Left lobe of liver (tissue), 2 donors: ENCODE measurements at places on chromosomes 7 and 10. TPM values are rescaled to one million over a fixed set of nuclear protein-coding genes. Genes with fewer than 3 reads are reported as not detected.

The ZNF479 gene
- total RNA-seq: not detected

The MARVELD1 gene
- total RNA-seq: 2.0 TPM

The ADCYAP1R1 gene
- 0.65 TPM for total RNA-seq

The PPIF gene
- total RNA-seq: 93.4 TPM

The SLC39A12 gene
- total RNA-seq: 0.08 TPM

The LIPK gene
- total RNA-seq: not detected

The KMT2C gene
- total RNA-seq: 34.5 TPM

The ZNF853 gene
- 0.10 TPM for total RNA-seq

- DNase-seq: no peak
These were observed 38.2 kb downstream of the STK32C start for GRCh38 chr10:132269266-132270230.

GRCh38 chr7:123682690-123683089, 27.0 kb downstream of the LMOD2 start:
- DNase-seq: no peak

DNA sequence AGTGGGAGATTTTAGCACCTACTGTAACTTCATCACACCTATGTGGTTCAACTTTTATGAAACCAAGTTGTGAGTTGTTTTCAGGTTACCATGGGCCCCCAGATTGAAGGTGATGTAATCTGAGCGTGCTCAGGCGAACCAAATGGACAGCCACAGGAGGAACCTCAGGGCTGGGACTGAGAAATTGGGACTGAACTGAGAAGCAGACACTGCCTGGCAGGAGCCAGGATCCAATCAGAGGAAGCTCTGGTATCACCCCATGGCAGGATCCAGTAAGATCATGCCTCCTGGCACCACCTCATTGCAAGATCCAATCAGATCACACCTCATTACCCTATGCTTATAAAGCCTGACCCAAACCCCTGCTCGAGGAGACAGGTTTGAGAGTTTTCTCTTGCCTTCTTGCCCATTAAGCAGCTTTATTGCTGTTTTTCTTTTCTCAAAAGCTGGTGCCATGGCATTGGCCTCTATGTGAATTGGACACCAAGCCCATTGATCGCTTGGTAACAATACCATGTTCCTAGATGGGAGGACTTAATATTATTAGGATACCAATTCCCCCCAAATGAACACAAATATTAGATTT, 43.2 kb upstream of the GDF10 start:
- DNase-seq: no peak

GRCh38 chr7:79820387-79820786, 314.2 kb upstream of the GNAI1 start:
- no peak for DNase-seq

DNA sequence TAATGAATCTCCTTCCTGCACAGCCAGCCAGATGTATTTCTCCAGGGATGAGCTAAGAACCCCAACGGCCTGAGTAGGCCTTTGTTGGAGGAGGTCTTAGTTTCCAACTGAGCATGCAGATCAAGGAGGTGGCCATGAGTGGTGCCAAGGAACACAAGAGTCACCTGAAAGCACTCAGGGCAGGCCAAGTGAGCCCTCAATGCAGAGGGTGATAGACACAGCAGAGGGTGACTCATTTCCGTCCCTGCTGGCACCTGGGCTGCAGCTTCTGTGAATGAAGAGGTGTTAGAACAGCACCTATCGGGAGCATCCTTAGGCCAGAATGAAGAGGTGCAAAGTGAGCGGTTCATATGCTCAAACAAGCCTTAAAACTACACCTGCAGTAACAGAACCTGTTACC, 211.8 kb downstream of the FRMD4A start:
- DNase-seq: no peak

DNA sequence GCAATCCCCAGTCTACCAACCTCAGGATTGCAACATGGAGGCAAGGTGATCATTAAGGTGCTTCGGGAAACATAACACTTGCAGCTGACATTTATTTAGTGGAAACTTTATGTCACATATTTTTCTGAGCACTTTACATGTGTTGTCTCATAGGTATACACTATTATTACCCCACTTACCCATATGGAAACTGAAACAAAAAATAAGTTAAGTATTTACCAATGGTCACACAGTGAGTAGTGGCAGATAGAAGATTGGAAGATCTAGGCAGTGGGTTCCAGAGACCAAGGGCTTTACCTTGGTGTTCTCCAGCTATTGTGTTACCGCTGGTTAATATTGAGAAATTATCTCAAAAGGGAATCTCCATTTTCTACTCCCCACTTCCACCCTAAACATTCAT, 1279.1 kb upstream of the SORCS1 start:
- DNase-seq: no peak

GRCh38 chr7:20403331-20403730, 72.6 kb downstream of the ITGB8 start:
- no peak for DNase-seq

DNA sequence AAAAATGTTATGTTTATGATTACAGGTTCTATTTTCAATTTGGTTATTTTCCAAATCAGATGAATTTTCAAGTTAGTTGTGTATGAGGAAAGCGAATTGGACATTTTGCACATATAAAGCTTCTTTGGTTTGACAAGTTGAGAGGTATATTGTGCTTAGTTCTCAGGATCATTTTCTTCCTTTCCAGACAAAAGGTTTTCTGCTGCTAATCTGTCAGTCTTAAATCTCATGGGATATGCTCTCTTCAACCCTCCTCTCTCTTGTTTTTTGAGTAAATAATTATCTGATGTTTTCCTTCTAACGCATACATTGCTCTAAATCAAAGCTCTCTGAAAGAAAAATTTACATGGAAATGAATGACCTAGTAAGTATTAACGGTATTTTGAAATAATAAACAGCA, 77.9 kb downstream of the PPP1R3A start:
- no peak for DNase-seq

DNA sequence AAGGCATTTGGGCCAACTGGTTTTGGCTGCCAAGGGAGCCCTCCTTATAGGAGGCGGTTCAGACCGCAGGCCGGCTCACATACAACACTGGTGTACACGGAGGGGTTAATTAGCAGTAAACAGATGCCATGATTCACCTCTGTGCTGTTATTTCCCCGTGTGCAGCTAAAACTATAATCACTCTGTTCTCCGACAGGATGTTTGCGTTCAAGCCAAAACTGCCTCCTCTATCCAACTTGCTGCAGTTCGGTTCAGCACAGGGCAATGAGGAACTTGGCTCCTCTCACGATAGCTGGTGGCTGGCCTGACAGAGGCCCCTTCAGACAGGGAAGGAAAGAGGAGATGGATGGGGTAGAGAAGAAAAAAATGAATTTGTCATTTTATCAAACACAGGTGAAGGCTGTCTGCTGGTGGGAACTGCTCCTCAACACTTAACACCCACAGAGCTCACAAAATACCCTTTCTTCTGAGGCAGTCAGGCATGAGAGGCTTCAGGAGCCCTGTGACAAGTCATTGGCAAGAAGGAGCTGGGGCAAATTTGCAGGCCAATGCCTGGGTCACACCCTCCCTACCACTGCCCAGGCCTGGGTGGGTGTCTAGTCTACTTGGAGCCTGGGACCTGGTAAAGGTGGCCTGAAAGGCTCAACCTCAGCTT, 24.0 kb downstream of the KCNMA1 start:
- DNase-seq: no peak

DNA sequence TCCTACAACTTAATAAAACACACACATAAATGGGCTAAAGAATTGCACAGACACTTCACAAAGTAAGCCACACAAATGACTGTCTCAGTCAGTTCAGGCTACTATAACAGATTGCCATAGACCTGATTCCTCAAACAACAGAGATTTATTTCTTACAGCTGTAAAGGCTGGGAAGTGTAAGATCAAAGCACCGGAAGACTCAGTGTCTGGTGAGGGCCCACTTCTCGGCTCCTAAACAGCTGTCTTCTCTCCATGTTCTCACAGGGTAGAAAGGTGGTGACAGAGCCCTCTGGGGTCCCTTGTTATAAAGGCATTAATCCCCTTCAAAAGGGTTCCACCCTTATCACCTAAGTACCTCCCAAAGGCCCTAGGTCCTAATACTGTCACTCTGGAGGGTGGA, 18.3 kb downstream of the STK32C start:
- no peak for DNase-seq

DNA sequence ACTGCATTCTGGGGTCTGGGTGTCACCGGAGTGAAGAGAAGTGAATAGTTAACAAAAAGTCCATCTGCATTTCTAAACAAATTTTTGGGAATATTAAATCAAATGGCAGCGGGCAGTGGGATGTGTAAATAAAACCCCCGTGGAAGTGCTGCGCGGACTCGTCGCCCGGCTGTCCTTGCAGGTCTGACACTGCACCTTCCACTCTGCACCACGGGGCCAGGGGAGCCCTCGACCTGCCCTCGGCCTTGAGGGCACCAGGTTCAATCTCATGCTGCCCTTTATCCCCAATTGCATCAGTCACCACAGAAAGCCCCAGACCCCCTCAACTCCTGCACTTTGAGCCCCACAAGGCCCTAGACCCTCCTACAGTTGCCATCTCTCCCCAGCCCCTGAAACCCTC, 6.4 kb upstream of the SMARCD3 start:
- DNase-seq: no peak

- no peak for DNase-seq
These were observed 205.4 kb downstream of the DNAJC1 start for GRCh38 chr10:21797984-21798765.

DNA sequence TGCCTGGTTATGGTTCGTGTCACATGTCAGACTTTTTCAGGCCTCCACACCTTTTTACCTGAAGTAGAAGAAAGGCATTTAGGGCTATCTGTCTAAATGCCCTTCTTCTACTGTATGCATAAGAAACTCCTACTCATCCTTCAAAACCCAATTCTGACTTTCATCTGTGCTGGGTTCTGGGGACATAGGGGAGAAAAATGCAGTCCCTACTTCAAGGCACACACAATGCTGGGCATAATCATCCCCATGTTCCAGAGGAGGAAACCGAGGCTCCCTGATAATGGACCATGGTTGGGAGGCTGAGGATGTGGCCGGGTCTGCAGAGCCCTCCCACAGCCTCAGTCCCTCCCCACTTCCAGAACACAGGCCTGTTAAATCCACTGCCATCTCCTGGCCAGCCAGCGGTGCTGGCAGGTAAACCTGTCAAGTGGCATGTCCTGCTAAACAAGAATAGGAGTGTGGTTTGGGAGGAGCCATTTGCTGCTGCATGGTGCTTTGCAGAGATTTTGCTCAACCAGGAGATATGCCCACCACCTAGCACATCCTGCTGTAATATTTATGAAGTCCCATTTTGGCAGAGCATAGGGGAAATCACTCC, 32.0 kb downstream of the GRID1 start:
- DNase-seq: no peak

GRCh38 chr10:122671355-122671754, 28.3 kb downstream of the C10orf120 start:
- DNase-seq: no peak
